ENCODE measurements at places on chromosomes 7 and 10. TPM values are rescaled to one million over a fixed set of nuclear protein-coding genes. Genes with fewer than 3 reads are reported as not detected.

DNA sequence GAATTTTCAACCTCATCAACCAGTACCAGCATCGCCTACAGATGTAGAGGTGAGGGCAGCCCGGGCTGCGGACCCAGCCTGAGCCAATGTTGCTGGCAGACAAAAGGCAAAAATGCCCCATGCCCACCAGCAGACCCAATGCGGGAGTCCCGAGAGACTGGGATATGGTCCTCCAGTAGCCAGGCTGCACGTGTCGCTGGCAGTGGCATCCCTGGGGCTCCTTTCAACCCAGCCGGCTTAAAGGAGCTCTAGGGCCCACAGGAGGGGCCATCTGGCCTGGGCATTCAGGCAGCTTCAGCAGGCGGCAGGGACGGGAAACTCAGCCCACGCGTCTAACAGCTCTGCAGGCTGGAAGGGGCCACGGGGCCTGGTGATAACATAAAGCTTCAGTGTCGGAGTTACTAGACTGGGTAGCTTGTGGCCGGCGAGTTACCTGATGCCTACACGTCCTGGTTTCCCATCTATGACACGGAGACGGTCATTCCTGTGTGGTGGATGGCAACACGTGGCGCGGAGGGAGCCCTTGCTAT, 70.7 kb downstream of the PROSER2 start:
- no peak overlapping the region for H3K27ac ChIP-seq
- H3K36me3 ChIP-seq = no peaks in the 10 kb centered on the region
- no peaks in the 10 kb centered on the region for H3K27me3 ChIP-seq
- no peak overlapping the region for H3K4me3 ChIP-seq
- no peaks in the 10 kb centered on the region for H3K4me1 ChIP-seq

DNA sequence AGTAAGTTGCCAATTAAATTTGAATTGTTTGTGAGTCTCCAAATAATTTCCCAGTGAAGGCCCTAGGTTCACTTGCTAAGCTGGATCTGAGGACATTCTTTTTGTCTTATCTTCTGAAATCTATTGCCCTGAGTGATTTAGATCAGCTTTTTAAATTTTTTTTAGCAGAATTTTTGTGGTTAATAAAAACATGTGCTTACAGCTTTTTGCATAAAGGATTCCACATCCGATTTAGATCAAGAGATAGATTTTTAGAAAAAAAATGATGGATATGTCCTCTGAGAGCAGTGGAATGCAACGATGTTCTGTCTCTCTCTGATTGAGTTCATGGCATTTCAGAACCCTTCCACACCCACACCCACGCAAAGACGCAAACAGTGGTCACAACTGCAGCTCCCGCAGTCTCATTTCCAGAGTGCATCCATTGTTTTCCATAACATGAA, 358.8 kb downstream of the SUGCT start:
- H3K27ac ChIP-seq = no peak overlapping the region
- no peaks in the 10 kb centered on the region for H3K4me1 ChIP-seq
- no peak for DNase-seq
- no peak overlapping the region for H3K4me3 ChIP-seq

SFXN2 gene
- total RNA-seq = 3.9 TPM

DNA sequence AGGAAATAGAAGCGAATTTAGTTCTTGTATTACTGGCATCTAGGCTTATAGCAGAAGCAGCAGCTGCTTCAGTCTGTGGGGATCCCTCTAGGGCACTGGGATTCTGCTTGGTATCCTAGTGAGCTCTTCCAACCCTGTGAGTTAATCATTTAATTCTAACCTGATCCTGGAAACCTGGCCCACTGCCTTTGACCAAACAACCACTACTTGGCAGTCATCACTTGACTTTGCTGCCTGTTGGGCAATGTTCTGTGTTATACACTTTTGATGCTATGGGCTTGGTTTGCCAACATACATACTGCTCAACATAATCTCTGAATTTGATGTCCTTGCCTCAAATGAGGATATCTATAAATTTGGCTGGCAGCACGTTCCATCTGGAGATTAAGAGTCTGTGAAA, 813.4 kb downstream of the ANKRD7 start:
- no peak for DNase-seq
- no peak overlapping the region for H3K4me3 ChIP-seq
- H3K36me3 ChIP-seq = no peaks in the 10 kb centered on the region
- no peak overlapping the region for H3K27ac ChIP-seq

SH2B2 gene
- total RNA-seq = 16.4 TPM

All from upper lobe of left lung (tissue), 6 donors.